ENCODE measurements at places on chromosomes 7 and 10.

DNA sequence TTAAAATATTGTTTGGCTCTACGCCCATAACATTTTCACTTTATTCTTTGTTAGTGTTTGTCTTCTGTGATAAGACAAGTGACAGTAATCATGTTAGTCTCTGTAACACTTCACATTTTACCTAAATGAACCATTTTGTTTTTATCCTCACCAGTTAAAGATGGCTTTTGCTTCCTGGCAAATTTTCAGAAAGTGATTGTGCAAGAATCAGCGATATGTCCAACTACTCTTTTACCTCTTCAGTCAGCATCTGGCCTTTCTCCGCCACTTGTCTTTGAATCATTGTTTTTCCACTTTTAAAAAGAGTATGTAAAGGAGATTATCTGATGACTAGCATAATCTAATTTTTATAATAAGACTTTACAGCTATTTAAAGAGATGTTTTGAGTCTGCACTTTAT, 3.5 kb downstream of the DGKB start:
- no peak for DNase-seq

- peak; percentile 15 for DNase-seq
Observed at GRCh38 chr10:73910764-73911552, at the start of gene PLAU. Gene PLAU, plus strand, starts transcription at chr10:73911132. Its CDS starts 424 bp downstream, at chr10:73911556.

DNA sequence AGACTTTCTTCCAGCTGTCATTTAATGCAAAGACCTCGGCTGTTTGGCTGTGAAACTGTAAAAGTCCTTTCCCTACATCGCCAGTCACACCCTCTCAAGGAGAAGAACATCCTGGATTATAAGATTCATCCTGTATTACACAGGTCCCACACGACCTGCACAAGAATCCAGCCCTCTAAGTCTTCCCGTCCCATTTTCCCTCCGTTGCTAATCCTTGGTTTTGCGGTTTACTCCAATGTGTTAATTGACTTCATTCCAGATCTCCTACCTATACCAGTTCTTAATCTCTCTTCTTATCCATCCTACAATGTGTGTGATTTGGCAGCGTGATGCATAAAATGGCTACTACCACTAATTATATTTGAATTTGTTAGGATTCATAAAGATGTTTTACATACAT, 110.4 kb downstream of the COL28A1 start:
- no peak for DNase-seq

- DNase-seq: no peak
Observed at GRCh38 chr7:29480451-29480850, 83.2 kb upstream of the PRR15 start.

- DNase-seq: no peak
Observed at GRCh38 chr7:47478017-47478344, 103.9 kb downstream of the TNS3 start.

DNA sequence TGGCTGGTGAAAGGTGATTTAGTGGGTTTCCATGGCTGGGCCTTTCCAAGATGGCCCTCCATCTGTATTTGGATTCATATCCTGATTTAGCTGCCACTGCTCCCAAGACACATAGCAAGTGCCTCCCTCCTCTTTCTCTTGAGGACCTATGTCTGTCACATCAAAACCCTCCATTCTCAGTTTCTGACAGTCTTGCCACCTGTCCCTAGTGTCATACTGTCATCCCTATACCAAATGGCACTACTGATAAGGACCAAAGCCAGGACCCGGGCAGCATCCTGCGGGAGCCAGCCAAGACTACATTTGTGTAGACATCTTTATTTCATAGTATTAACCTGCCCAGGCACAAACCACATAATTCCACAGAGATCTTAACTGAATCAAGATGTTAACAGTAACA, 34.8 kb downstream of the PNLIPRP2 start:
- no peak for DNase-seq

DNA sequence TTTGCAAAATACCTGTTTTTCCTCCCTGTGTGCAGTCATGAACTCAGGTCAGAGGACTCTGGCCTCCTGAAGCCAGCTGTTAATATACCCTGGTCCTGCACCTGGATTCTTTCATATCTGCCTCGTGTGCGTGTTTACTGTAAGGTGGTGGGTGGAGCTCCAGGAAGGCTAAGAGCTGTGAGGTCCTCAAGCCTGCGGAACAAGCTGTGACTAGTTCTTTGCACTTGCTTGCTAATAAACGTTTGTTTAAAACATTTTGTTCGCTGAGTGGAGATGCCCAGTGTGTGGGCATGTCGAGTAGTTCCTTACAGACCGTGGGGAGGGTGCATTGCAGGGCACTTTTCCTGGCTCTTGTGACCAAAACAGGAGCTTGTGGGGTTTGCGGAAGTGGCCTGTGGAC, 139.0 kb downstream of the DOCK1 start:
- no peak for DNase-seq

DNA sequence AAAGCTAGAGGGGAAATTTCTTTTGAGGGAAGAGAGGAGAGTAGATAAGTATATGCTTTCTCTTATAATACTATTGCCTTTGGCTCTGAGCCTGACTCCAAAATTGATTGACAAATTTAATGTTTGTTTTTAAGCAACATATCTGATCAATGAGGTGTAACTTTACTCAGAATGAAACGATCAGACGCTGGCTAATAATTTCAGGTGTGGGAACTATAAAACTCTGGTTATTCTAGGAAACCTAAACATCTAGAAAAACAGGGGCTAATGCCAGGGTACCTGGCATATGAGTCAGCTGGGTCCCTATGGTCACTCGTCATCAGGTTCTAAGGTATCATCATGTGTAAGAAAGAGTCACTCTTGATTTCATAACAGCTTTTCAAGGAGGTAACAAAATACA, 139.7 kb downstream of the ATE1 start:
- no peak for DNase-seq

DNA sequence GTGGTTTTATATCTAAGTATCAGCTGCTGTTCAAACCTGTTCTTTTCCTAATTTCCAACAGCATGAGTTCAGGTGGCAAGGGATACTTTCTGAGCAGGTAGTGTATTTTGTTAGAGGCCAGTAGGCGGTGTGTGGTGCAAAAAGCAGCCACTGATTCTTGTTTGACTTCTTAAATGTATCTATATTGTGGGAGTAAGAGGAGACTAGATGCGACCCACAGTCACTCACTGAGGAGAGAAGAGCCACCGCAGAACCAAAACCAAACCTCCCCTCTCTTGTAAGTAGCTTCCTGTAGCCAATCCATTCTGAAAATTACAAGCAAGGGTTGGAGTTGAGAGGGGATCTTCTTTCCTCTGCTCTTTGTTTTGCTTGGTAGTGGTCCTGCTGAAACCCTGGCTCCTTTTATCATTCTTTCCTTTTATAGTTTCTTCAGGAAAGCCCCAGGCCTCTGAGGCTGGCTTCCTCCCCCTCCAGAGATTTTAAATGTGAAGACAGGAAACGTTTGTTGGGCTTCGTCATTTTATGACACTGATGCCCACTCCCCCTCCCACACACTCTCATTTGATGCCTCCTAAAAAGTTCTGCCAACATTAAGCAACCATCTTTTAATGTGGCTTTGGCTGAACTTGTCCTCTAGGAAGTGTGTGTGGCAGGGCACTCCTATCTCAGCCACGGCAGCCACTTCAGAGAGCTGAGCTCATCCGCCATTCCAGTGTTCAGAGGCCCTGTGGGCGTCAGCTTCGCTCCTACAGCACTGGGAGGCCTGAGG, 566.0 kb downstream of the SUGCT start:
- DNase-seq: no peak

DNA sequence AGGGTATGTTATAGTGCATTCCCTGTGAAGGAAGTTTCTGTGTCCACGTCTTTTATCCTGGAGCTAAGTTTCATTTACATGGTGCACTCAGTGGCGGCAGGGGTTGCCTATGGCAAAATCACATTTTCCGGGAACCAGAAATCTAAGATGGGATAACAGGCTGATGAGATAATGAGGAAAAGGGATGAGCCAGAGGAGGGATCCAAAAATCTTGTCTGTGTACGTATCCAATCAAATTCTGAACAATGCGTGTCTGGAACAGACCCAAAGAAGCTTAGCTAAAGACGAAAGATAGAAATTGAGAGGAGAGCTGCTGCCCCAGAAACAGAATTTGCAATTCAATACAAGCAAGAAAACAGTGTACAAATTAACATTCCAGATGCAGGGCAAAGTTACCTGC, 16.1 kb downstream of the LANCL2 start:
- no peak for DNase-seq

All from T-helper 17 cell (primary cell).